ENCODE measurements at places on chromosomes 16 and 17.

- no peak for DNase-seq
These were observed 573 bp downstream of the CHST6 start for GRCh38 chr16:75494661-75495075.

DNA sequence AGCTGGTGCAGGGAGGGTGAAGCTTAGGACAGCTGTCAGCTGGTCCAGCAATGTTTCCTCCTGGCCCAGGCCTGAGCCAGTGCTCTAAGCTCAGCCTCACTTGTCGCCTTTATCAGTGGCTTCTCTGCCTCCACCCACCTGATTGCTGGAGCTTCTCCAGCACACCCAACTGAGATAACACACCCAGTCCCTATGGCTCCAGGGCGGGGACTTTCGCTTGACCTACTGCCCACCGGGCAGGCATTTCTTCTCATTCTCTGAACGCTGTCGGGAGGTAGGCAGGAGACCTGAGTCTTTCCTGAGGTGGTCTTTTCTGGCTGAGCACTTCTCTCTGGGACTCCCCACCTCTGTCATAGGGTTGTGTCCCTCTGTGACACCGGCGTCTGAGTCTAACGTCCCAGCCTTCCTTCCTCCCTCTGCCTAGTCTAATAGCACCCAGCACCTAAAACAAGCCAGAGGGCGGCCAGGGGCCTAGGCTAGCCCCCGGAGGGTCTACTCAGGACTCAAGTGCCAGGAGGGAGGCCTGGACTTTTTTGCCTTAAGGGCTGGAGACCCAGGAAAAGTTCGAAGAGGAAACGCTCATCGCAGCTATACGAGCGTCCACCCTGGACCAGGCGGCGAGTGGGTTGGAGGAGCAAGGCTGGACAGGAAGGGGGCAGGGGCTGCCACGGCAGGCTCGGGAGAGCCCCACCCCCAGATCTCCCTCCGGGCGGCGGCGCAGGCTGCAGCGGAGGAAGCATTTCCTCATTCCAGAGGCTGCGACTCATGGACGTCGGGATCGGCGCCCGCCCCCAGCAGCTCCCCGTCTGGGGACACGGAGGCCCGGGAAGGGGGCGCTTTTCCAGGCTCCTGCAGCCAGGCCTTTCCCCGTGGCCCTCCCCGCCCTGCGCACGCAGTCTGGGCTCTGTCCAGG lies 756 bp downstream of the TAX1BP3 start:
- peak; percentile 83 for DNase-seq

- DNase-seq: no peak
These were observed 2.4 kb upstream of the SLC47A2 start for GRCh38 chr17:19718613-19719354.

- no peak for DNase-seq
These were observed 26.3 kb downstream of the GINS3 start for GRCh38 chr16:58418601-58419000.

GRCh38 chr17:16527298-16527697 lies 35.3 kb upstream of the LRRC75A start:
- DNase-seq: no peak

GRCh38 chr16:86389566-86390328 lies 120.6 kb upstream of the FOXF1 start:
- DNase-seq: no peak

- no peak for DNase-seq
These were observed 29.4 kb upstream of the POLR3E start for GRCh38 chr16:22267764-22268163.

- no peak for DNase-seq
These were observed 1.4 kb upstream of the KRTAP29-1 start for GRCh38 chr17:41304091-41304490.

DNA sequence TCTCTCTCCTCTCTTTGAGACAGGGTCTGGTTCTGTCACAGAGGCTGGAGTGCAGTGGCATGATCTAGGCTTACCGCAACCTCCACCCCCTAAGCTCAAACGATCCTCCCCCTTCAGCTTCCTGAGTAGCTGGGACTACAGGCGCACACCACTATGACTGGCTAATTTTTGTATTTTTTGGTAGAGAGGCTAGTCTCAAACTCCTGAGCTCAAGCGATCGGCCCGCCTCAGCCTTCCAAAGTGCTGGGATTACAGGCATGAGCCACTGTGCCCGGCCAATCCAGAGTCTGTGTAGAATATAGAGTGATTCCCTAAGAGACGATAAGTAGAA lies 65.8 kb upstream of the RPH3AL start:
- no peak for DNase-seq

DNA sequence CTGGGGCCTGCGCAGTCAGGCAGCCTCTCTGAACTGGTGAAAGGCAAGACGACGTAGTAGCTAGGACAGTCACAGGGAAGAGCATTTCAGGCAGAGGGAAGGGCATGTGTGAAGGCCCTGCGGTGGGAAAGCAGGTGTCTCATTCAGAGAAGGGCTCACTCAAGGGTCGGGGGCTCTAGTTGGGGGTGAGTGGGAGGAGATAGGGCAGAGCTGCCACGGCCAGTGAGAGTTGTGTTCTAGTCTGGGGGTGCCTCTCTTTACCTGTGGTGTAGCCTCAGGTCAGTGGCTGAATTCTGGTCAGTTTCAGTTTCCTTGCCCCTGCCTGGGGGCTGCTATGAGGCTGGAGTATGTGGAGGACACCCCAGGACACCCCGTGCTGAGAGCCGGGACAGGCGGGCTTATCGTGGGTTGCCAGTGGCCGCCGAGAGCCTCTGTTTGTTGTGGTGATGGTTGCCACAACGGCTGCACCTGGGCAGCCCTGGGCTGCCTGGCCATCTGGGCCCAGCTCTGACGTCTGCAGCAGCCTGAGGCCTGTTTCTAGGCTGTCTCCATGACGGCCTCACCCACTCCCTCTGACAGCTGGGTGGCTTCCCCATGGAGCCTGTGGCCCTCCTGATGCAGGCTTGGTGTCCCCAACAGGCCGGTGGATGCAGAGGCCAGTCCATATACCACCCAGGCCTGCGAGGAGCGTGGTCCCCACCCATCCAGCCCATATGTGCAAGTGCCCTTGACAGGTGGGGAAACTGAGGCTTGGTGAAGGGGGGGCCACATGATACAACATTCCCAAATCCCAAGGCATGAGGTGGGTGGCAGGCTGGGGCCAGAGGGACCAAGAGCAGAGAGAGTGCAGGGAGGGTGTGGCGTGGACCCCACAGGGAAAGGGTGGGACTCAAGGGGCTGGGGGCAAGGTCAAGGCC lies 10.8 kb downstream of the MAP2K3 start:
- DNase-seq: no peak

DNA sequence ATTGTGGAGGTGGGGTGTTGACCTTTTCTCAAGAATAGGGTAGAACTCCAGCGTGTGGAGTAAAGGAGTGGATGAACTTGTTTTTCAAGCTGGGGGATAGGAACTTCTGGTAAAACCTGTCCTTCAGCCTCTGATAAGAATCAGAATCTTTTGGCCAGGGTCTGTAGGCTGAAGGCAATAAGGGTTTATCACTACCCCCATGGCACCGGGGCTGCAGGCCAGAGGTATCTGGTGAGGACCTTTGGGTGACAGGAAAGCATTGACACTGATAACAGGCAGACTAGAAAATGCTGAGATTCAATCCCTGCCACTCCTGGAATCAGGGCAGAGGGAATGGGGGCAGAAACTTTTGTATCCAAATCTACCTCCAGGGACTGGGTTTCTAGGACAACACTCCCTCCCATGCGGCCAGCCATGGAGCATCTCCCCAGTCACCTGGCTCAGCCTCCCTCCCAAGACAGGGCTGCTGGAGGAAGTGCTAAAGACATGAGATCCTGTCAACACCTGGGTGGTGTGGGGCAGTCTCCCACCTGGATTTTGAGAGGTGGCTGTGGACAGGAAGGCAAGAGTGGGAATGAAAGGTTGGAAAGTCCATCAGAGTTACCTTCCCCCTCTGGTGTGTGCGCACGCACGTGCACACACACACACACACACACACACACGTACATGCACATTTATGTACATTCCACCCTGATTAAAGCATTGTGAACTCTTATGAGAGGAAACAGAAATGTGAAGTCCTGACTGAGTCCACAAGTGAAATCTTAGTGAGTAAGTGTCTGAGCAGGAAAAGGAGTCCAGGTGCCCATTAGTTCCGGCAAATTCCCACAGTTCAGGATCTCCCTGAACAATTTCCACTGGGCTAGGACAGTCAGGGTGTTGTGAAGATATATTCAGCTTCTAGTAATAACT lies 53.1 kb upstream of the MARCHF10 start:
- DNase-seq: no peak

- no peak for DNase-seq
These were observed 53.1 kb downstream of the CFDP1 start for GRCh38 chr16:75379911-75380847.

DNA sequence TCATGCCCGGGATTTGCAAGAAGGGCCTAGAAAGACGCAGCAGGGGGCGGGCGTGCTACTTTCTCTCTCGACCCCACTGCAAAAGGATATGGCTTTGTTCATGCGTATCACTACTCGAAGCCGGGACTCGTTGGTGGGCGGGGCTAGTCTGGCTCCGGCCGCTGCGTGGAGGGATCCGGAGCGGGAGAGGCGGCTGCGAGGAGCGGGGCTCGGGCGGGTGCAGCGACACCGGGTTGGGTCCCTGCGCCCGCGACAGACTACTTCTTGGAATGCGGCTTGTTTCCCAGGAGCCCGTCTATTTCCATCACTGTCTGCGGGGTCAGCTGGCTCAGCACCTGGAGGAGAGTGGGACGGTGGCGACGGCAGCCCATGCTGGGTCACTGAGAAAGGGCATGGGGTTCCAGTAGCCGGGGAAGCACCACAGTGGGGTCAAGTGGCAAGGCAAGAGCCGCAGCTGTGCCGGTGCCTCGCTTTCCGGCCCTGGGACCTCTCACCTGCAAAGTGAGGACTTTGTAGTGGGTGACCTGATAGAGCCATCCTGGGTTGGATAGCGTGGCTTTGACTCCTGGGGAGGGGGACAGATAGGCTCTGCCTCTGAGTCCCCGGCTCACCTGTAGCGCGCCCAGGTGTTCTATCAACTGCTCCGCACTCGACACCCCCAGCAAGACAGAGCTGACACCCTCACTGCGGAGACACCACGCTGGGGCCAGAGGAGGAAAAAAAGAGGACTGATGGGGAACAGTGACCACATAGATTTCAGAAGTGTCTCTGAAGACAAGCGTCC lies 6.6 kb downstream of the KCNAB3 start:
- DNase-seq: peak; percentile 37

GRCh38 chr16:86101897-86102157 lies 202.9 kb downstream of the IRF8 start:
- no peak for DNase-seq

- DNase-seq: no peak
These were observed 27.9 kb upstream of the NACA2 start for GRCh38 chr17:61618950-61619349.

- DNase-seq: no peak
These were observed at the start of gene C16orf54 for GRCh38 chr16:29745853-29746345. TSS of gene C16orf54 (minus strand) at chr16:29745990. CDS start at chr16:29744951, 1,039 bp downstream.

DNA sequence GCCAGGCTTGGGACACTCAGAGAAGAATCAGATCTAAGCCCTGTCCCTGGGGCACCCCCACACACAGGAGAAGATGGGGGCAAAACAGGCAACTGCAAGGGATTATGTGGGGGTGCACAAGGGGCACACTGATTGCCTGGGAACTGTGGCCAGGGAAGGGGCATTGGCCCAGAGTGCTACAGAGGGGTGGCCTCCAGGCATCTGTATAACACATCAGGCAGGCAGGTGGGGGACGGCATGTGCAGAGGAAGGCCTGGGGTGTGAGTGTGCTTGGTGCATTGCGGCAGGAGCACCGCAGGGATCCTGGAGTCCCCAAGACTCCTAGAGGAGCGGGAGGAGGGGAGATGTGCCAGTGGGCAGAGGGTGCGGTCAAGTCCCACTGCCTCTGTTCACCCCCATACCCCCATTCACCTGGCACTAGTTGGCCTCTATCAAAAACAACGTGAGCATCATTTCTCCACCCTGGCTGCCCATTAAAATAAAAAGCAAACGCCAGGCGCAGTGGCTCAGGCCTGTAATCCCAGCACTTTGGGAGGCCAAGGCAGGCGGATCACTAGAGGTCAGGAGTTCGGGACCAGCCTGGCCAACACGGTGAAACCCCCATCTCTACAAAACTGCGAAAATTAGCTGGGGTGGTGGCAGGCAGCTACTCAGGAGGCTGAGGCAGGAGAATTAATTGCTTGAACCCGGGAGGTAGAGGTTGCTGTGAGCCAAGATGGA lies 41.5 kb downstream of the C16orf82 start:
- no peak for DNase-seq

- no peak for DNase-seq
These were observed 1.9 kb upstream of the PAQR4 start for GRCh38 chr16:2967211-2967631.

- DNase-seq: no peak
These were observed 46.3 kb downstream of the METRNL start for GRCh38 chr17:83125515-83126274.

- peak; percentile 65 for DNase-seq
These were observed 1.9 kb upstream of the CPD start for GRCh38 chr17:30376621-30377452.

DNA sequence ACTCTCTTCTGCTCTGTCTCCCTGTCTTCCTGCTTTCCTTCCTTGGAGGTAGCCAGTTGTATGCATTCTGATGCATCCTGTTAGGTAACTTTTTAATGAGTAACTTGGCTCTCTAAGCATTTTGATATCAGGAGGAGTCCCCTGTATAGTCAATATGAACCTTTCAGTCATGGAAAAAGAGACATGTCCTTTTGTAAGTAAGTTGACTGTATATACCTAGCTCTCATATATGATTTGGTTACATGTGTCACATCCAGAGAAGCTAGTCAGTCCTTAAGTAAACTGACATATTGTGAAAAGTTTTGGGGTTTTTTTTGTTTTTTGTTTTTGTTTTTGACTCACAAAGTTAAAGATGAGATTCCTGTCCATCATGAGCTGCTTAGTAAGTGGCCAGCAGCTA lies 18.8 kb downstream of the UTP18 start:
- DNase-seq: no peak

GRCh38 chr17:50425682-50426471 lies at the start of gene ACSF2:
TSS of gene ACSF2 (plus strand) at chr17:50426218. CDS start at chr17:50426262, 44 bp downstream.
- DNase-seq: no peak

GRCh38 chr17:29855686-29856085 lies 74.3 kb downstream of the SSH2 start:
- no peak for DNase-seq

DNA sequence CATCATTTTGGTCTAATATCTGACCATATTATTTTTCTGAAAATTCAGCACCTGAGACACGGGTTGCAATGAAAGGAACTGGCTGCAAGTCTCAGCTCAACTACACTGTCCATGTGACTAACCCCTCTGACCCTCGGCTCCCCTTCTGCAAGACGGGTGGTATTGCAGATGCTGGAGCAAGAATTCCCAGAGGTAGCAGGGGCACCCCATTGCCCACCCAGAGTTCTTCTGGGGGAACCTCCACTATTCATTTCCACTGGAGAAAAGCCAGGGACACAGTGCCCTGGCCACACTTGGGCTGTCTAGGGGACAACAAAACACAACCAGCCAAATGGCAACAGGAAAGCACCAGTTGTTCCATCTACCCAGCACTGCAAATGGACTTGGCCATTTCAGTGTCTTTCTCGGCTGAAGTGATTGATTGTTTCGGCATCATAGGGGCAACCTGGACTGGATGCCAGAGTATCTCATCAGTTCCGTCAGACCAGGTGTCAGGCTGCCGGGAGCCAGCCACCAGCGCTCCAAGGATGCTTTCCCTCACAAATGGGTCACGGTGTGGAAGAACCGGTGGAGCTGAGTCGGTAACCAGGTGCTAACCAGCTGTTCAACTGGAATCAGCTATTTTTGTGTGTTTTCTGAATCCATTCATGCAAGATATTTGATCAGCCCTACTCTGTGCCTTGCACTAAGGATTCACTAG lies 58.1 kb downstream of the C16orf78 start:
- DNase-seq: no peak

Data from AG04450 (cell line).